Activated CD8-positive, alpha-beta memory T cell treated with anti-CD3 and anti-CD28 coated beads for 4 hours (primary cell): ENCODE measurements at places on chromosomes 7 and 10.

DNA sequence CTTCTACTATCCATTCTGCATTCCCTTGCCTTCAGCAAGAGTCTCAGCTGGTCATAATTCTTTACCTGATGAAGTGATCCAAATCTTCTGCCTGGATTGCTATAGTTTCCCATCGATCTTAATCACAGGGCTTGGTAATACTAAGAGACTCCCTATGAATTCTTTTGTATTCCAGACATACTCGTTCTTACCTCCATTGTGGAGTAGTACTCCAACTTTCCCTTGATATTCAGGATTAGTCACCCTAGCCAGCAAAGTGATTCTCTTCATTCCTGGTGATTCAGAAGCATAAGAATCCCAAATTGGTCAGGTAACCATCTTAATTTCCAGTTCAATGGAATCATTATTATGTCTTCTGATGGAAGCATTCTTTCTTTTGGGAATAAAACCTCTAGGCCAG lies 96.7 kb downstream of the TWIST1 start:
- no peak for DNase-seq

- no peak for DNase-seq
Observed at GRCh38 chr10:30798646-30799185, 169.2 kb upstream of the LYZL2 start.

- no peak for DNase-seq
Observed at GRCh38 chr10:129047600-129047999, 419.4 kb upstream of the MGMT start.

DNA sequence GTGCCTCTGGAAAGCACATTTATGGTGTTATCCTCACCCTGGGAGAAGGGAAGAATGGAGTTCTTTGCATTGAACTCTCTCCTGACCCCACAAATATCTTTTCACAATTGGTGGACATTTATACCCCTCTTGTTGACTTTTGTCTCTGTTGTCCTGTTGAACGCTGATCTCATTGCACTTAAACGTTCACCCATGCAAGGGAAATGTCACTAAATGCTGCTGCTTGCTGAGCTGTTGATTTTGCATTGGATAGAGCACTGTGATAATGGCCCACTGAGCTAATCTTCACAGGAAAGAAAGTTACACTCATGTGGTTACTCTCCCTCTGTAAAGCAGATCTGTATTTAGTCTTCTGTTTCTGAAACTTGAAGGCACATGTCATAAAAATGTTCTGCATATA lies 133.4 kb downstream of the FZD1 start:
- no peak for DNase-seq

DNA sequence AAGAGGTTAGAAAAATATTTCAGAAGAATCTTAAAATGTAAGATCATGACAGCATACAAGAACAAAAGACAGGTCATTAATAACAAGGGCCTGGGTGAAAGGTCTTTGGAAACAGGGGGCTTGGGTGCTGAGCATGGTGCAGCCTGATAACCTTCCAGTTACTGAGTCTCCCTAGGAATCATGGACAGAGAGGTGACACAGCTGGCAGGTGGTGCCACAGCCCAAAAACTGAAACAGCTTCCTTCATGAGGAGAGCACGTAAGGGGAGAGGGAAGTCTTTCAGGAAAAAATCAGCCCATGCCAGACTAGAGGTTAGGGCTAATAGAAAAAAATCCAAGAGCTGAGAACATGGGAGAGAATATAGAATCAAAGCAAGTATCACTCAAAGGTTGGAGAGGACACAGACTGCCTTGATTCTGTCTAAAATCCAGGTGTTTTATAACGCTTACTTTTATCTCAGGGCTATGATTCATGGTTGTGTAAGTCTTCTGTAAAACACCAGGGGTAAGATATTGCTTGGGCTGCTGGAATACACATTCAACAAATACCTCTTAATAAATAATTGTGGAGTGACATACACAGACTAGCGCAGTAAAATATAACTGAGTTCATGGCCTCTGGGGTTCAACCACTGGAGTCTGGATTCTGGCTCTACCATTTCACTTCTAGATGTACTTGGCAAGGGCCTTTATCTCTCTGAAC lies 88.1 kb downstream of the SEMA3C start:
- no peak for DNase-seq

DNA sequence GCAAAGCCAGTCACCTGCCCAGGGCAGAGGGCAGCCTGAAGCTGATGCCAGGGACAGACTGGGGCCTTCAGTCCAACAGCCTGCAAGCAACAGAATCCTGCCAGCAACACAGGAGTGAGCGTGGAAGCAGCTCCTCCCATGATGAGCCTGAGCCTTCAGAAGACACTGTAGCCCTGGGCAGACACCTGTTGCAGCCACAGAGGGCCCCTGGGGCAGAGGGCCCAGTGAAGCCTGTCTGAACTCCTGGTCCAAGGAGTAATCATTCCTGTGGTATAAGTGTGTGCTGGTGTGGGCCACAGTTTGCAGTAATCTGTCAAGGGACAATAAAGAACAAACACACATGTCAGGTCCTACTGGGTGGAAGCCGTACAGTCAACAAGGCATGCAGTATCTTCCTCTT lies 2.9 kb upstream of the PFKP start:
- no peak for DNase-seq

DNA sequence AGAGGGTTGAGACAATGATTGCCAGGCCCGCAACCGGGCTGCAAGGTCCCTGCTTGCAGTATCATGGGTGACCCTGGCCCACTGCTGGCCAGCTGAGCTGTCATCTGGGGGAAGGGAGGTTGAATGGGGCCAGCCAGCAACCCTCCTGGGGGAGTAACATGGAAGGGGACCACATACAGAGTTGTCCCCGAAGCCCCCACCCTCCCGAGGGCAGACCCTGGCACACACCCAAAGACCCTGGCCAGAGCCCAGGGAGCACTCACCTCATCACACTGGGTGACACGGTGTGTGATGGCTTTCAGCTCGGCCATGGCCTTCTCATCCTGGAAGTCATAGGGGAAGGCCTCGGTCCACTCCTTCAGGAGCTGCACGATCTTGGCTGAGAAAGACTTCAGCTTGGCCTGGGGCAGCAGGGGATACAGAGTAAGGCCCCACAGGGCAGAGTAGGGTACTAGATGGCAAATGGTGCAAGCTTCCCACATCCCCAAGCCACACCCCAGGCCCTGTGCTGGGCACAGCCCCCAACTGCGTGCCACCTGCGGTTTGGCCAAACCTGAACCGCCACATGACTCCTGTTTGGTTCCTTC lies 63.4 kb downstream of the CSGALNACT2 start:
- no peak for DNase-seq

DNA sequence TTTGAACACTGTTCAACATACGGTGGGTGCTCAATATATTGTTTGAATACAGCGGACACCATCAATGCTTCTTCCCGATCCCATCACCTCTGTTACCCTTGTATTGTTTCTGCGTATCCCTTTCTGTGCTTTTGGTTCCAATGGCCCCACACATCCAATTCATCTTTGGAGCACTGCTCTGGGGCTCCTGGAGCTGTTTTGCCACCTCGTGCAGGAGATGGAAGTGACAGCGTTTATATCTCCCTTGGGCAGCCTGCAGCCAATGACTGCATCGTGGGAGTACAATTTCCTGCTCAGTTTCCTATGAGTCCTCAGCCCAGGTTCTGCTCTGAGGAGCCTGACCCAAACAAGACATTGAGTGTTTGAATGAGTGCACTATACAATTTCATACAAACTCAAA lies 50.2 kb upstream of the PIK3CG start:
- DNase-seq = no peak

DNA sequence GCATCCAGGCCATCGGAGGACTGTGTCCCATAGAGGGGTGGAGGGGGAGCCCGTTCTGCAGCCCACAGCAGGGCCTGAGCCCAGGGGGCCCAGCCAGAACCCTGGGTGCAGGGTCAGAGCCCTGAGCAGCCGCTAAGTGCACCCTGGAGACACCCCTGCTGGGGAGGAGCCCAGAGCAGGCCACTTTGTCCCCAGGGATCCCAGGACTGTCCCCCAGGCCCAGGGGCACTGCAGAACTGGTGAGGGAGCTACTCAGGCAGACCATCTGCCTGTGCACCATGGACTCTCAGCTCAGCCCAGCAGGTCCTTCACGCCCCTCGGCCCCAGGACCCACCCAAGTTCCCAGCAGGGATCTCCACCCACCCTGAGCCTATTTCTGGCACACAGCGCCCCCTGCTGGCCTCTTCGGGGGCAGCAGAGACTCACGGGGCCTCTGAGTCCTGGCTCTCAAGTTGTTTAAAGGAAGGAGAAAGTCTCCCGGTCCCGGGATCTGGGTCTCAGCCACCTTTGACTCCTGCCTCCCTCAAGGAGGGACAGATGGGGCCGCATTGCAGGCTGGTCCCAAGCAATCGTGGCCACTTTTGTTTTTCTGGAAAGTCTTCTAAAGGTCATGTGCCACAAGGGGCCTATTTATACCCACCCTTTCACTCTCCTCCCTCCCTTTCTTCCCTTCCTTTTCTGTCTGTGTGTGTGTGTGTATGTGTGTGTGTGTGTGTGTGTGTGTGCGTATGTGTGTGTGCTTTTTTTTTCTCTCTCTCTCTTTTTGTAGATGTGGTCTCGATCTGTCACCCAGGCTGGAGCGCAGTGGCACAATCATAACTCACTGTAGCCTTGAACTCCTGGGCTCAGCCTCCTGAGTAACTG lies 90.3 kb downstream of the MYL10 start:
- no peak for DNase-seq

GRCh38 chr7:124059375-124059774 lies 26.5 kb upstream of the TMEM229A start:
- no peak for DNase-seq
